ENCODE measurements at places on chromosomes 11 and 22.

DNA sequence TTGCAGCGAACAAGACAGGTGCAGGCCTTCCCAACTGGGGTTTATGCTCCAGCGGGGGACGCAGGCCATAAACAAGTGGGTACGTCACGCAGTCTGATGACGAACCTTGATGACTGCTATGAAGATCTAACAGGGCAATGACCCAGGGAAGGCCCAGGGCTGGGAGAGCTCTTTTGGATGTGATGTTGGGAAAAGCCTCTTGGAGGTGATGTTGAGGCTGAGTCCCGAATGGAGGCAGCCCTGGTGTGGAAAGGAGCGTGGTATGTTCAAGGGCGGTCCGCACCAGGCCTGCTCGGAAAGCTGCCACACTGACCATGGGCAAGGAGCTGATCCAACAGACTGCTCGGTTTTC, 5.8 kb downstream of the FADS2 start:
- DNase-seq, result no peak

DNA sequence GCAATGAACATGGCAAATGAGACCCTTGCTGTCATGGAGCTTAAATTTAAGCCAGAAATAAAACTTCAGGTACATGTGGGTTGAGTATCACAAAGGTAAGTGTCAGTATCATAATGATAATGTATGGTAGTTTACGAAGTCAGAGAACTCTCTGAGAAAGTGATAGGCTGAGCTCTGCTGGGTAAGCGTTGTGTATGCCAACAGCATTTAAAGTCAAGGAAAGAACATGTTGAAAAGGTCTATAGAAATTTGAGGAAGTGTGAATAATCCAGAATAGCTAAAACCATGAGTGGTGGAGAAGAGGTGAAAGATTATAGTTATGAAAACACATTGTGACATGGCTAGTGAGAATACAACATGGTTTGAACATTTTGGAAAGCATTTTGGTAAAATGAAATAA, 17.4 kb upstream of the CTSC start:
- no peak for DNase-seq

GRCh38 chr22:46636221-46637002, 16.2 kb downstream of the GRAMD4 start:
- no peak for DNase-seq

GRCh38 chr11:35916270-35916669, 27.6 kb upstream of the LDLRAD3 start:
- no peak for DNase-seq

DNA sequence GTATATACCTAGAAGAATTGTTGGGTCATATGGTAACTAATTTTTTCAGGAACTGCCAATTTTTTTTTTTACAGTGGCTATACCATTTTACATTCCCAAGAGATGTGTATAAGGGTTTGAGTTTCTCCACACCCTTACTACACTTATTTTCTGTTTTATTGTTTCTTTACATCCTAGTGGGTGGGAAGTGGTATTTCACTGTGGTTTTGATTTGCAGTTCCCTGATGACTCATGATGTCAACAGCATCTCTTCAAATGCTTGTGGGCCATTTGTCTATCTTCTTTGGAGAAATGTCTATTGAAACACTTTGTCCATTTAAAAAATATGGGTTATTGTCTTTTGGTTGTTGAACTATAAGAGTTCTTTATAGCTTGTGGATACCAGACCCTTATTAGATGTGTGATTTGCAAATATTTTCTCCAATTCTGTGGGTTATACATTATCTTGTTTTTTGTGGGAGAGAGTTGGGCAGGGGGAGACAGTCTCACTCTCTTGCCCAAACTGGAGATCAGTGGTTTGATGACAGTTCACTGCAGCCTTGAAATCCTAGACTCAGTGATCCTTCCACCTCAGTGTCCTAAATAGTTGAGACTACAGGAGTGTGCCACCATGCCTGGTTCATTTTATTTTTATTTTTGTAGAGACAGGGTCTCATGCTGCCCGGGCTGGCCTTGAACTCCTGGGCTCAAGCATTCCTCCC, 30.3 kb upstream of the PISD start:
- peak; percentile 69 for DNase-seq

DNA sequence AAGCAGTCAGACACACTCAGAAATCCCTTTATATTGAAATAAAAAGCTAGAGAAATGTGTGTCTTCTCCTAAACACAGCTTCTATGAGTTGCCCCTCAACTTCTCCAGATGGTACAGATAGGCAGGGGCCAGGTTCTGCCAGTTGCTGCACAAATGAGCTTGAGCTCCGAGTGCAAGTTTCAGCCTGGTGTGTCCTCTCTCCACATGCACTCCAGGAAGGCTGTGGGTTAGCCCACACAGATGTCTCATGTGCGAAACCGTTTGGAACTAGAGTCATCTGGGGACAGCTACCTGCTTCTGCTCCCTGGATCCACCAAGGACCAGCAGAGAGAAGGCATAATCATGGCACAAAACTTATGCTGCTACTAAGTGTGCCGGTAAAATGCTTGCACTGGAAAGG, 812.6 kb downstream of the OPCML start:
- no peak for DNase-seq

DNA sequence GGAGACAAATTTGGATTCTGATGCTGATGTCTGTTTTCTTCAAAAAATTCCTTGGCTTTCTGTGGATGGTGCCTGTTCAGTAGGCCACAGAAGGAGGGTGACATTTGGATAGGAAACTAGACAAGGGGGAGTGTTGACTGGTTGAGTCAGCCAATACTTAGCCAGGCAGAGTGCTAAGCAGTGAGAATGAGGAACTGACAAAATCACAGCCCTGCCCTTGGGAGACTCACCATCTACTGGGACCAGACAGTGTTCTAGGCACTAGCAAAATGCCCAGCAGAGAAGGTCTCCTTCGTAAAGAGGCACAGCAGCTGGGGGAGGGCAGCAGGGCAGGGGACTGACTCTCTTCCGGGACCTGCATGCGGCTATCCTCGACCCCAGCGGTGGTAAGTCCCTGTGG, 190.2 kb downstream of the DSCAML1 start:
- no peak for DNase-seq

DNA sequence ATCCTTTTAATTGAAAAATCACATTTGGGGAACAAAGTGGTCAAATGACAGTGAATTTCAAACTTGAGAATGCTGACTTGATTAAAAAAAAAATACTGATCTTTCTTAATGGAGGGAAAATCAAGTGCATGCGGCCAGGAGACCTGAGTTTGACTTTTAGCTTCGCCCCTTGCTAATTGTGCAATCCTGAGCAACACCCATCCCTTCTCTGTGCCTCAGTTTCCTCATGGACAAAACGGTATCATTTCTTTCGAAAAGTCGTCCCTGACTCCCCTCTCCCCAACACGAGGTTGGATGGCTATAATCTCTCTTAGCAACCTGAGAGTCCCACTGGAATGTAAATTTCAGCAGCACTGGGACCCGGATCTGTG, 959 bp upstream of the FJX1 start:
- no peak for DNase-seq

DNA sequence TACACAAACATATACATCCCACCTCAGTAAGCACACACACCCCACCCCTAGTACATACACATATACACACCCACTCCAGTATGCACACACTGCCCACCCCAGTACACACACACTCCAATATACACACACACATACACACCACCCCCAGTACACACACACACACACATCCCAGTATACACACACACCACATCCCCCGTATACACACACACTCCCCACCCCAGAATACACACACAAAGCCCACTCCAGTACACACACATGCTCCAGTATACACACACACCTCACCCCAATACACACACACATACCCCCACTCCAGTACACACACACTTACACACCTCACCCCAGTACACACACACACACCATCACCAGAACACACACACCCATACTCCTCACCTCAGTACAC, 7.4 kb downstream of the TECTA start:
- DNase-seq, result no peak

DNA sequence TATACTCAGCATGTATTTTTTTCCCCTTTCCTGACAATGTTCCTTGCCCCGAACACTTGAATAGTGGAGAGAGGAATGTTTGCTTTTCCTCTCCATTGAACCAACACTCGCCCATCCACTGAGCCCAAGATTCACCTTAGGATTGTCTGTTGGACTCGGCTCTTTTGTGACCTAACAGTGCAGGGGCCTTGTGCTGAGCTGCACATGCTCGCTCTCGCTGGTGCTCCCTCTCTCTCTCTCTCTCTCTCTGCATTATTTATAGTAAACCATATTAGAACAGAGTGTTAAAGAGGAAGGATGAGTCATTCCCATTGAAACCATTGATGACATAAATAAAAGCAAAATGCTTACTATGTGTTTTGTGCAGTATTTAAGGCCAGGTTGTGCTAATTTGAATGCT, 20.7 kb downstream of the ZBTB16 start:
- no peak for DNase-seq

DNA sequence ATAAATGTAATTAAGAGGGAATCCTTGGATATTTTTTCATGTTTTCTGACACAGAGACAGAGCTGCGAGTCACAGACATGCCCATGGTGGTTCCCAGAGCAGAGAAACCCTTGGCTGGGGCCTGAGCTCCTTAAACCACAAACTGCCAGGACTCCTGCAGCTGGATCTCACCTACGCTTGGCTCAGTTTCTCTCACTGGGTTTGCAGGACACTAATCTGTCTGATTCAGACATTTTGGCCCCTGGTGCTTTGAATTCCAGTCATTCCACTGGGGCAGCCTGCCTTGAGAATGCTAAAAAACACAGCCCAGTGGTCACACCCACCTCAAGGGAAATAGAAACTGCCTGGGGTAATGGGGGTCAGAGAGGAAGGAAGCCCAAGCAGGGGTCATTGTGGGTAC, 122.6 kb downstream of the CCDC81 start:
- DNase-seq, result no peak

- DNase-seq, result no peak
Measured at GRCh38 chr11:128246364-128246801, 341.0 kb downstream of the ETS1 start.

- peak; percentile 7 for DNase-seq
Measured at GRCh38 chr22:48084041-48084728, 1321.7 kb downstream of the TBC1D22A start.

GRCh38 chr22:43553451-43554258, 141.8 kb downstream of the MPPED1 start:
- no peak for DNase-seq

DNA sequence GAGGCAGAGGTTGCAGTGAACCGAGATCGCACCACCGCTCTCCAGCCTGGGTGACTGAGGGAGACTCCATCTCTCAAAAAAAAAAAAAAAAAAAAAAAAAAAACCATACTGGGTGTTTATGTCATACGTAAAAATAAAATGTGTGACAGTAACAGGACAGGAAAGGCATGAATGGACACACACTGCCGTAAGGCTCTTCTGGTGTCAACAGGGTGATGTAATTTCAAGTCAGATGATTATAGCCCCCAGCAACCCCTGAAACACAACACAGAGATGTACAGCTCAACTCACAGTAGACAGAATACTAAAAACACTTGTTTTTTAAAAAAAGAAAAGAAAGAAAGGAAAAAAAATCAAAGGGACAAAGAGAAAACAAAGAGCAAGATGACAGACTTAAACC, 22.2 kb downstream of the SBF1 start:
- DNase-seq, result no peak

- no peak for DNase-seq
Measured at GRCh38 chr11:14499178-14499559, 442 bp downstream of the COPB1 start.

- no peak for DNase-seq
Measured at GRCh38 chr11:130947889-130948288, 31.6 kb upstream of the SNX19 start.

GRCh38 chr11:63945477-63946163, 6.8 kb downstream of the NAA40 start:
- peak; percentile 45 for DNase-seq

DNA sequence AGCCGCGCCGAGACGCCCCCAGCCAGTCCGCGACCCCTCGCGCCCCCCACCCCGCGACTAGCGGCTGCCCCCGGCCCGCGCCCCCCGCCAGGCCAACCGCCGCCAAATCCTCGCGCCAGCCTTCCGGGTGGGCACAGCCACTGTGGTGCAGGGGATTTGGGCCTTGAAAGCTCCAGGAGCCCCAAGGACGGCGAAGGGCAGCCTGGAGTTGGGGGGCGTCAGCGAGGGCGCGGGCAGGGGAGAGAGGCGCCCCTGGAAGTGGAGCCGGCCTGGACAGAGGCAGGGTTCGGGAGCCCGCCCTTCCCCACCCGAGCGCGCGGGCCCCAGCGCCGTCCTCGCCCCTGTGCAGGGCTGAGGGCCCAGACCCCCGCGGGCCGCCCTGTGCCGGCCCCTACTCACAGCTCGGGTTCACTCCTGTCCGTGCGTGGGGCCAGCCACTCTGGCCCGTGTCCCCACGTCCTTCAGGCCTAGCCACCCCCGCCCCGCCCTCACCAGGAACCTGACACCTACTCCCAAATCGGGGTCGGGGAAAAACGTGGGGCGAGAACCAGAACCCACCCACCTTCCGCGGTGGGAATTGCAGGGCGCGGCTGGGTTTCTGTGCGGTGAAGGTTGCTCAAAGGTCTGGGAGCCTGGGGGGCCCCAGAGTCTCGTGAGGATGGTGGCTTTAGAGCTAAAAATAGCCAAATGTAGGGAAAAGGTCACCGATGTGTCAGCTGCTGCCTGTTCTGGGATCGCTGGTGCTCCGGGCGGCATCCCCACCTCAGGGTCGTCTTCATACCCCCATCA, at the start of gene CPT1B:
Gene CPT1B, minus strand, starts transcription at position 441 of the 789 bp plus-strand sequence. CDS start 512 bp downstream, outside the sequence.
- DNase-seq, result no peak

DNA sequence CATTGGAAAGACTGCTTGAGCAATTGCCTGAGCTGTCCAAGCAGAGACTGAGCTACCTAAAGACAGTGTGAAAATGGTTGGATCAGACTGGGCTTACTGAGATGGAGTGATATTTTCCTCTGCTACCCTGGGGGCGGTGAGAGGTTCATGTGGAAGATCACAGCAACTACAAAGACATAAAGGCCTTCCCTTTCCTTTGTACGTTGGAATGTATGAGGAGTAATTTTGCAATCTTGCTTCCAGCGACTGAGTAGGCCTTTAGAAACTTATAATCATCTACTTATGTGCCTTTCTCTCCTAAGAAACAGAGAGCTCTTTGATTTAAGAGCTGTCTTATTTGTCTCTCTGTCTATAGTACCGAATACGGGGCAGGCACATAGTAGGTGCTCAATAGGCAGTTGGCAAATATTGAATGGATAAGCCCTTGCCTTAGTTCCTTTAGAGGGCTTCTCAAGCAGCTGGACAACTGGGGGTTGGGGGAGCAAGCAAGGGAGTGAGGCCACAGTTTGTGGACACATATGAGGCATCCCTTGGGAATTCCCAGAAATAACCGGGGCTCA, 2.4 kb upstream of the HEPACAM start:
- no peak for DNase-seq
